Fibroblast of villous mesenchyme (primary cell): ENCODE measurements at places on chromosomes 3 and 15. TPM values are rescaled to one million over a fixed set of nuclear protein-coding genes. Genes with fewer than 3 reads are reported as not detected.

DNA sequence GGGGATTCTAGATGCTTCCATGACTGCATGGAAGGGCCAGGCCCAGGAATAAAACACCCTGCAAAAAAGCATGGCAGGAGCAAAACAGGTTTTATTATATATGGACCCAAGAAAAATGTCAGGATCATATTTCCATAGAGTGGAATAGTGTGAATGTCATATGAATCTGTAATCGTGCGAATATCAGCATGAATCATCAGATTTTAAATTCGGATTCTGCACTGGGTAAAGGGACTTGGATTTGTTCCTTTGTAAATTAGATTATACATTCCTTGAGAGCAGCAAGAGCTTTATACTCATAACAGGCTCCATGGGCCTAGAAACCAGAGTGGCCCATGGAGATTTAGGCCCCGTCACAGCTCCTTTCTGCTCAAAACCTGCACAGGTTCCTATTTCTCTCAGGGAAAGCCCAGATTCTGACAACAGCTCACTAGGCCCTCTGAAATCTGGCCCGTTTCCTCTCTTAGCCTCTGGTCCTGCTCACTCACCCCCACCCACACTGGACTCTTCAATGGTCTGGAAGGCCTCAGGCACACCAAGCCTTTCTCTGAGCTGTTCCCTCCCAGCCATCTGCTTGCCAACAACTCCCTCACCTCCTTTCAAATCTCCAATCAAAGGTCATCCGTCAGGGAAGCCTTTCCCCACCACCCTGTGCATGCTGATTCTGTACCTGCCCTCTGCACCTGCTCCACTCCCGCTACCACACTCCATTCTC is 76.0 kb downstream of the FEM1B start:
- no peak for DNase-seq

DNA sequence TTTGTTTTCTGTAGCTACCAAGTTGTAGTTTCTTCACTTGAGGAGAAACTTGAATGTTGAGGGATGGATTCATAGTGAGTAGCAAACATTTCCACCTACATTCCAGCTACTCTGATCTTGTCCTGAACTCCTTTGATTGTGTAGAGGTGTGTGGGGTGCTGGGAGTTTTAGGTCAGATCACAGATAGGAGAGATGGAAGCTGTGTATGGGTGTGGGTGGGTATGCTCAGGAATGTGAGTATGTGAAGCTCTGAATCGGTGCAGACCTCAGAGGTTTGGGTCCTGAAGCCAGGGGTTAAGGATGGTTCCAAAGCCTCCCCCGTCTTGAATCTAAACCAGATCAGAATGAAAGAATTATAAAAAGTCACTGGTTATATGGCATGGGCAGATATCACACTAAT is 52.6 kb upstream of the VILL start:
- no peak for DNase-seq

DNA sequence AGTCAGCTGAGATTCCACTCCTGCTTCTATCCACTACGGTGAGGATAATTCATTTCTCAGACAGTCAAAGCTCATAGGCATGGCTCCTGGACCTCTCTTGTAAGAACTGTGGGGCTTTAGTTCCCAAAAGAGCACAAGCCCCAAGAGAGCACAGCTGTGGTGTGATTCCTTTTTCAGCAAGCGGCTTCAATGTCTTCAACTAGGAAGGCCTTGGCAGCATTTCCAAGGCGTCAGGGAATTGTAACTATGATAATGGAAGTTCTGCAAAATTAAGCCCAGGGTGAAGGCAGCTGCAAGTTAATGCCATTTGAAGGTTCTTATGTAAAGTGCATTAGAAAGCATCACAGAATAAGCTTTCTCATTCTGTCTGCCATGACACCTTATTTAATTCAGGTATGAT is 657.1 kb downstream of the GRM7 start:
- DNase-seq = no peak

GRCh38 chr3:102092617-102093466 is 243.5 kb downstream of the NFKBIZ start:
- no peak for DNase-seq

DNA sequence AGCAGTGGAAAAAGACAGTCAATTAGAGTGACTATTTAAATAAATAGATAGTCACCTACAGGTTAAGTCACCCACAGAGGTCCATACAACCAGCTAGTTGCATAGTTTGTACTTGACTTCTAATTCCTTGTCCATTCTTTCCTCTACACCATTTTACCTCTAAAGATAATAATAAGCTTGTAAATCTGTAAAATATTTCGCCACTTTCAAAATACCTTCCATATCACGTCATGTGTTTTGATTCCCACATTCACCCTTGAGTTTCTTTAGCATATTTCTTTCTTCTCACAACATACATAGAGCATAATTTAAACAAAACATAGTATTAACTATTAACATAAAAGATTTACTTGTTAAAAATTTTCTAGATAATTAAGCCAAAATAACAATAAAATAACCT is 689.6 kb downstream of the MECOM start:
- DNase-seq = no peak

GRCh38 chr3:172233474-172234277 is 194.3 kb downstream of the FNDC3B start:
- no peak for DNase-seq

- peak; percentile 1 for DNase-seq
These were observed 408.6 kb downstream of the GBE1 start for GRCh38 chr3:81352867-81353266.

DNA sequence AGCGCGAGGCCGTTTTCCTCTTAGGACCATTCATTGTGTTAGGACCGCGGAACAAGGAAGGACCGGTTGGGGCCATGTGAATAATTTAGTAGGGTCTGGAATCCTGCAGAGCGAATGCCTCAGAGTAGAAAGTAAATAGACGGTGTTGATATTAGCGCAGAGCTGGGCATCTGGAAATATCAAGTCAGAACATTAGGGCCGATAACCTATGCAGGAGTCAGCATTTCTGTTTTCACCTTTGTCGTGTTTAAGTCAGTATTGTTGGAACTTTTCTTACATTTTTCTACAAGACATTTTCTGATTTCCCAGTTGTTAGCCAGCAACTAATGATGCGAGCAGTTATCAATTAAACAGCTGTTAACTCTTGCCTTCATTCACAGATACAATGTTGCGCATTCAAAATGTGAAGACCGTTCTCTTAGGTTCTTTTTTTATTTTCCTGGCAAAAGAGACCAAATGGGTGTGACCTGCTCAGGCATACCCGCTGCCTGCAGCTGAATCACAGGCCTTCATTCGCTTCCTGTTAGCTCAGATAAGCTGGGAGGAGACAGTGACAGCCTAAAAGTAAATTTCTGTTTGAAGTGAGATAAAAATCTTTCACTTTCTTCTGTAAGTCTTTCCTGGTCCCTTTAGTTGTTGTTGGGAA is 966 bp upstream of the PKM start:
- DNase-seq = peak; percentile 81

- no peak for DNase-seq
These were observed 199.7 kb downstream of the UACA start for GRCh38 chr15:70563561-70564095.

GRCh38 chr15:80780416-80781221 is 1.4 kb downstream of the CEMIP start:
- peak; percentile 73 for DNase-seq

Gene GOLGA8O
- total RNA-seq = 0.43 and 0.64 TPM in 2 replicates

Gene CLDN18
- not detected in 2 replicates for total RNA-seq

Gene SNUPN
- 18.7 and 28.1 TPM in 2 replicates for total RNA-seq

Gene SYNPR
- total RNA-seq = not detected in 2 replicates

Gene CCDC14
- total RNA-seq = 69.6 and 130 TPM in 2 replicates

Gene LMAN1L
- not detected in 2 replicates for total RNA-seq

Gene ERICH6
- total RNA-seq = 0.32 and 0.43 TPM in 2 replicates

Gene APOD
- 1.3 and 3.5 TPM in 2 replicates for total RNA-seq

Gene WDR93
- under 0.01 TPM in 1 of 2 replicates, not detected in the other for total RNA-seq
